ENCODE measurements at places on chromosomes 6 and 20. TPM values are rescaled to one million over a fixed set of nuclear protein-coding genes. Genes with fewer than 3 reads are reported as not detected.

GRCh38 chr6:89708316-89708715 lies 69.8 kb upstream of the LYRM2 start:
- no peak for DNase-seq

GRCh38 chr20:24275946-24276705 lies 193.3 kb upstream of the SYNDIG1 start:
- no peak for DNase-seq

DNA sequence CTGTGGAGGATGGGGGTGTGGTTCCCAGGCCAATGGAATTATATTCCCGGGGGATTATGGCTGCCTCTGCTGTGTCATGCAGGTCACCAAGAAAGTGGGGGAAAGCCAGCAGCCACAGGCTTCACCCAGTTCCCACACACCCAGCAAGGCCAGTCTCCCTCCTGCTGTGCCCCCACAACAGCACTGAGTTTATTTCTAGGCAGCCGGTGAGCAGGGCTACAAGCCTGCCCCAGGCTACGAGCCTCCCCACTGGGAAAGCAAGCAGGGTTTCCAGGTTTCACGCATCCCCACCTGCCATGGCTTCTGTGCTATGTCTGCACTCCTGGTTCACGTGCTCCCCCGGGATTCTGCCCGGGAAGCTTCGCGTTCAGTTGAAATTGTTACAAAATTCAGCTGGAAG lies 72.6 kb downstream of the ERMARD start:
- no peak for DNase-seq

GRCh38 chr20:57558614-57559288 lies 2.2 kb upstream of the PCK1 start:
- DNase-seq: no peak

DNA sequence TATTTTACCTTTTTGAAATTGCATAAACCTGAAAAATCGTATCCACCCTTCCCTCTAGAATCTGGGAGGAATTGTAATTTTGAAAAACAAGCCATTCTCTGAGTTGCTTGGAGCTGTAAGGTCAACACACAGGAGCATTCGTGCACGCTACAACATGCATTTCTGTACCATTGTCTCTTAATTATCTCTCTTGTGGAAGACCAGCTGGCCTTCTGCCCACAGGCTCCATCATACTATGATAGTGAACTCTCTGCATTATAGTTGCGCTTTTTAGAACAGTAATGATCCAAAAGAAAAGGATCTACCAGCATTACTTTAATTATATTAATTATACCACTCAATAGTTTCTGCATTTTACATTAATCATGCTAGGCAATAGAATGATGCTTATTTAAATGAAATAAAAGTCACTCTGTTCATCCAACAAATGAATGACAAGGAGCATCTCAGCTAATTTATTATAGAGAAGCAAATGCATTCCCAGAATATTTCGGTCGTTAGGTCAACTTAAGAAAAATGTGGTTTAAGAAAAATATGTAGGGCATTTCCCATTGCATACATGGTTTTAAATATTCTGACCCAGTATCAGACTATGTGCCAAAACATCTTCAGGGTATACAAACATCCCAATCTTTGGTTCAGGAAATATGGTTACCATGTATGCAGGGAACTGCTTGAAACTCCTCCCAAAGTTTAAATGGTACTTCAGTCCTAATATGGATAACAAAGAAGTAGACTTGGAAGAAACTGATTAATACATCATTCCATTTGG lies 263.5 kb downstream of the TFAP2A start:
- DNase-seq: no peak

DNA sequence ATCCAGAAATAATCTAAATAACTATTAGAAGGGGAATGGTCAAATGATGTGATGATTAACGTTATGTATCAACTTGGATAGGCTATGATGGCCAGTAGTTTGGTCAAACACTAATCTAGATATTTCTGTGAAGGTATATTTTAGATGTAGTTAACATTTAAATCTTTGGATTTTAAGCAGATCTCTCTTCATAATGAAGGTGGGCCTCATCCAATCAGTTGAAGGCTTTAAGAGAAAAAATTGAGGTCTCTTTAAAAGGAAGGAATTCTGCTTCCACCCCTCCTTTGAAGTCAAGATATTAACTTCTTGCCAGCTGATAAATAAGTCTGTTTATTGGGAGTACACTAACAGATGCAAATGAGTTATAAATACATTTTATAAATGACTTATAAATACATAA lies 760.0 kb upstream of the SLC35B3 start:
- DNase-seq: no peak

HSPA1L gene
- polyA plus RNA-seq: 1.2 TPM

DNA sequence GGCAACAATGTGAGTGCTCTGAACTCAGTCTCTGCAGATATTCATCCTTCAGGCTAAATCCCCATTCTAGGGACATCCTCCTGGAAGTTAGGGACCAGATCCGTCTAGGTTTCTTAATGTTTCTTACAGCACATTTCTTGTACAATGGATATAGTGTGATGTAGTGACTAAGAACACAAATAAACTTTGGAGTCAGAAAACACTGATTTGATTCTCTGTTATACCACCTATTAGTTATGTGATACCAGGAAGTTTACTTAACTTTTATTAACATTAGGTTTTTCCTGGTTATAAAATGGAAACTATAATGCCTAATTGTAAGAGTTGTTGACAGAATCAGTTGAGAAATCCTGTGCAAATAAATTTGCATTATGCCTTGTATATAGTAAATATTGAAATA lies 57.6 kb upstream of the KCNQ5 start:
- no peak for DNase-seq

KCNK17 gene
- not detected for polyA plus RNA-seq

DNA sequence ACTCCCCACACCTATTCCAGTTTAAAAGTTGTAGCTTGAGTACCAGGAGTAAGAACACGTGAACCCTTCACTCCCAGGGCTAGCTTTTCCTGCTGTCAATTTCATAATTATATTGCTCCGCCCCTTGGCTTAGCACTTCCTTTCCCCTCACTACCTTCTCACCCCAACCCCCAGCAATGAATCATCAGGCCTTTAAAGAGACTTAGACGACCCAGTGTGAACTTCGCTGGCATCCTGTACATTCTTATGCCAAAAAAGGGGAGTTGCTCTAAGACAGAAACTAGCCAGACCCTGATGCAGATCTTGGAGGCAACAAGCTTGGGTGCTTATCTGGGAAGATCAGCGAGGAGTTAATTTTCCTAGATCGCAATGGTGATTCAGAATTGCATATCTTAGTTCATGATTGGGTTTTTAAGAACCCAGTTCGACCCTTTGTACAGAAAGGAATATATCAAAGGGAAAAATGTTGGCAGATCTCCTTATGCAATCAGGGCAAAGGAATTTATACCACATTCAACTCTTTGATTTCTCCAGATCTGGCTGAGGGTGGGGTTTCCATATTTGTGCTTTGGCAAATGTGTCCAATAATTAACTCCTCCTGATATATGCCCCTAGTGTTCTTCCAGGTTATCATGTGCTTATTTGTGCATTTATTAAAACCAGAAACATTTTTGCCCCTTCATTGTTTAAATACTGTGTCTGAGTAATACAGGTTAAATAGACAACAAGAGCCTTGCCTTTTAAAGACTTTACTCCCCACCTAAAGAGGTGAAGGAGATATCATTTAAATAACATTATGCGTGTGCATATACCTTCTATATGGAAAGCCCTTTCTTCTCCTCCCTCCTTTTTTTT lies 8.1 kb upstream of the ATXN1 start:
- no peak for DNase-seq

DNA sequence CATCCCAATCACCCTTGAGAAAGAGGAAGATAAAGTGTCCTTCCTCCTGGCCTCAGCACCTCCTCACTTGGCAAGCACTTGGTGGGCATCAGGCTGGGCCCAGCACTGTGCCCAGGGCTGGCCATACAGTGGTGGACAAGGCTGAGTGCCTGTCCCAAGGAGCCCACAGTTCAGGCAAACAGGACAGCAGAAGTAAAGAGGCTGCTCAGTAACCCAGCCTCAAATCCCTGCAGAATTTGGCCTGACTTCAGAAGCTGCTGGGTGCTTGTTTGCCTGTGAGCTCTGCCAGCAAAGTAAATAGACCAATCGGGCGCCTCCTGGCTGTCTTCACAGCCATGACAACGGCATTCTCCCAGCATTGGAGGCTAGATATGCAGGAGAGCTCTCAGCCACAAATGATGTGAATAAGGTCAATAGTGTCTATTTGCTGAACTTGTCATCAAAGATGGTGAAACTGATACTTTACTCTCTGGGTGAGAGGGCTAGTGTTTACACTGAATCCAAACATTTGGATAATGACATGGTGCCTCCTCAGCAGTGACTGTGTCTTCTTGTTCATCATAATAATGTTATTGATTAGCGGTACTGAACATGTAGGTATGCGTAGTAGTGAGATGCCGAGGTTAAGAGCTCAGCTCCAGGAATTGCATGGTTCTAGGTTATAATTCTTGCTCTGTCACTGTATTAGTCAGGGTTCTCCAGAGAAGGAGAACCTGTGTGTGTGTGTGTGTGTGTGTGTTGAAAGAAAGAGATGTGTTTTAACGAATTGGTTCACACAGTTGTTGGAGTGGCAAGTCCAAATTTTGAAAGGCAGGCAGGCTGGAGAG lies 36.9 kb upstream of the FANCE start:
- DNase-seq: peak; percentile 83
